ENCODE measurements at places on chromosomes 5 and 9.

GRCh38 chr5:107578051-107578635 lies 92.6 kb downstream of the EFNA5 start:
- DNase-seq = no peak

- DNase-seq = no peak
Observed at GRCh38 chr5:2135833-2136232, 253.1 kb upstream of the IRX4 start.

- no peak for DNase-seq
Observed at GRCh38 chr5:38634568-38635369, 78.3 kb upstream of the LIFR start.

- no peak for DNase-seq
Observed at GRCh38 chr5:65120371-65120967, 351.7 kb downstream of the CWC27 start.

- no peak for DNase-seq
Observed at GRCh38 chr9:112396416-112396815, 16.5 kb downstream of the HSDL2 start.

- peak; percentile 34 for DNase-seq
Observed at GRCh38 chr5:151651997-151652645, 34.6 kb downstream of the SPARC start.

GRCh38 chr5:4230786-4231641 lies 635.4 kb downstream of the IRX1 start:
- no peak for DNase-seq

DNA sequence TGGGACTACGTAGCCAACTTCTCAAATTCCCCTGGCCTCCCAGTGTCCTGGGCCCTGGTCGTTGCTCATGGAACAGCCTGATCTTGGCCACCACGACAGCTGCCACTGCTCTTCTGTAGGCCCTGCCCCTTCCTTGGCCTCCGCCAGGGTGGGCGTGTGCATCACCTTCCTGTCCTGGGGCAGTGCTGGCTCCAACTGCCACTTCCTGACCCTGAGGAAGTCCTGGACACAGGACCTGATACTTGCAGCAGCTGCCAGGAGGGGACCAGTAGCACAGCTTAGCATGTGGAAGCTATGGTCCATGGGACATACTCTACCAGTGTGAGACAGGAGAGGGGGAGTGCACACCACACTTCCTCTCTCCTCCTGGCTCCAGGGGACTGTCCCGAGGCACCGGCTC lies 145.2 kb downstream of the TENT4A start:
- DNase-seq = no peak

- no peak for DNase-seq
Observed at GRCh38 chr9:114374936-114375335, 12.8 kb downstream of the AKNA start.

- no peak for DNase-seq
Observed at GRCh38 chr5:4857761-4858160, 282.4 kb upstream of the ADAMTS16 start.

GRCh38 chr9:130847306-130848217 lies 12.5 kb downstream of the ABL1 start:
- no peak for DNase-seq

DNA sequence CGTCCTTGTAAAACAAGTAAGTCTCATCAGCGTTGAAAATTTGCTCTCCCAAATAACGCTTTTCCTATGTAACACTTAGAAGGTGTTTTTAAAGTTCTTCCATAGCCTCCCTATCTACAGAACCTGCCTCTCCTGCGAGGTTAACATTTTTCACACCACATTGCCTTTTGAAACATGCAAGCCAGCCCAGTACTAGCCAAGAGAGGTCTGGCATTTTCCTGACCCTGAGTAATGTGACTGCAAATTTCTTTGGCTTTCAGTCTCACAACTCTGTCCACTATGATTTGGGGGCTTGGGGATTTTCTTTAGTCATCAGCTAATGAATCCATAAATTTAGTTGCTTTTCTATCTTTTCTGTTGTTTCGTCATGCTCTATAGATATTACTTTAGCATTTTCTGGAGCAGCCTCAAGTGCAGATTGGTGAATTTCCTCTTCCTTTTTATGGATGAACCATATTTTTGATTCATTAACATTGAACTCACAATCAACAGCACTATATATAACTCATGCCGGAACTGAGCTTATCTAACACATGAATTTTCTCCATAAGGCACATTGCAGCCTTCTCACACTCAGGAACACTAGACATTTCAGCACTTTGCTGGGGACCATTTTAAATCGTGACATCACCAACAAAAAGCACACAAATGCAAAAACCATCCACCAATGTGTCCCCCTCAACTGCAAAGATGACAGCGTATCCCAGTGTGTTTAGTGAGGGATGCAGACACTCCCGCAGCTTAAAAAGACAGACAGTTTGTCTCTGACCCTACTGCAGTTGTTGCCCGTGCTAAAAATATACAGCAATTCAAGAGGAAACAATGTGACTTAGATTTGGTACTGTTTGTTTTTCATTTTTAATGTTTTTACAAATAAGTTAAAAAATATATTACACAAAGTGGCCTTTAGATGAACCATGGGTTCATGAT lies 77.2 kb upstream of the SPATA31C2 start:
- no peak for DNase-seq

DNA sequence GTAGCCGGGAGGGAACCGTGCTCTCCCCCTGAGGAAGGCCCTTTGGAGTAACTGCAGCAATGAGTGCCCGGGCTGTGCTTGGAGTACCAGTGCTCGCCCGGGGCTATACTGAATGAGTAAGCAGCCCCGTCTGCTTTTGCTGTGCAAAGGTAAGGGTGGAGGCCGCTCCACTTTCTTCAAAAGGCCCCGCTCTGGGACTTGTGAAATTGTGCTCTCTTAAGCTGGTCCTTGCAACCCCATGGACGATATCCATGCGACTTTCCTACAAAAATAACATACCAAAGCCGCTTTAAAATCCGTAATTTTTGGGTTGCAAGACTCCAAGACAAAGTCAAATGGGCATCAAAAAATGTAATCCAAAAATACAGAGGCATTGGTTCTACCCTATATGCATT lies 578 bp upstream of the TNFAIP8 start:
- DNase-seq = no peak

GRCh38 chr5:82513738-82514137 lies 235.6 kb upstream of the RPS23 start:
- no peak for DNase-seq

DNA sequence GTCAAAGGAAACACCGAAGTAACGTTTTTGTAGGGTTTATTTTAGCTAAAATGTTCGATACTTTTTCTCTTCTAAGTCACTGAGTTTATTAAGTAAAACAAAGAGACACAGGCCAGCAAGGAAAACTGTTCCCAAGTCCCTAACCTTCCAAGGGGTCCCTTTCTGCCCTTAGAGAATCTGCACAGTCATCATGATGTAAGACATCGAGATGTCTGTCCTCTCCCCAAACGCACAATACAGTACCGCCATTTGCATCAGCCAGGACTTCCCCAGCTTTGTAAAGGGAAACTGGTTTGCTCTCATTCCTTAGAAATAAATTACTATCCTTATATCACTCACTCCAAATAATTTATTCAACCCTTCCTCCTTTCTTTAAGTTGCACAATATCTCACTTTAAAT lies 89.3 kb downstream of the MARCHF11 start:
- no peak for DNase-seq

DNA sequence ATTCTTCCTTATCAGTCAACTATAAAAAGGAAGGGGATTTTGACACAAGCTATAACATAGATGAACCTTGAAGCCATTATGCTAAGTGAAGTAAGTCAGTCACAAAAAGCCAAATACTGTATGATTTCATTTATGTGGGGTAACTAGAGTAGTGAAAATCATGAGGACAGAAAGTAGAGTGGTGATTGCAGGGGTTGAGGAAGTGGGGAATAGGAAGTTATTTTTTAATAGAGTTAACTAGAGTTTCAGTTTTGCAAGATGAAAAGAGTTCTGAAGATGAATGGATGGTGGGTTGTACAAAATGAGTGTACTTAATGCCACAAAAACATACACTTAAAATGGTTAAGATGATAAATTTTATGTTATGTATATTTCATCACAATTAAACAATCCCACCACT lies 65.4 kb upstream of the FAM174A start:
- no peak for DNase-seq

DNA sequence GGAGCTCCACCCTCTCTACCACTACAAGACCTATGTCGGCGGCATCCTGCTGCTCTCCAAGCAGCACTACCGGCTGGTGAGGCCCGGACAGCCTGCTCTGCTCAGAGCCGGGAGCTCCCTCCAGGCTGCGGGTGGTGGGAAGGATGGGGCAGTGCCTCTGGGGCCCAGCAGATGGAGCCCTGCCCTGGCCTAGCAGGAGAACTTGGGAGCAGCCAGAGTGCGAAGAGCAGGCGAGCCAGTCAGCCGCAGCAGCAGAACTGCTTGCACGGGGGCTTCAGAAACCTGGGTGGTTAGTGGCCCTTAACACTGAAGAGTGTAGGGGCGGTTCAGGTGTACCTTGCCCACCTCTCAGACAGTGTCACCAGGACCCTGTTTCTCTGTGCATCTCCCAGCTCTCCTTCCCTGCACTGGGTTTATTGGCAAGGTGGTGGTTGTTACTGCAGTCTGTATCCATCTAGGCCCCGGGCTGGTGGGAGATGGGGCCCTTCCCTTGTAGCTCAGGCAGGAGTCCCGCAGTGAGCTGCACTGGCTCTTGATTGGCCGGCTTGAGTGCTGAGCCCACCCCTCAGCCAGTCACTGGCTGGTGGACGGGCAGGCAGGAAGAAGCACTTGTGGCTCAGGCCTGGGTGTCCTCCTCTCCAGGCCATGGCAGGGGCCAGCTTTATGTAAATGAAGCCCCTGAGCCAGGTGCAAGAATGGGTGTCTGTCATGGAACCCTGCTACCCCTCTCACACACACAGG lies 7.7 kb downstream of the B4GALT7 start:
- no peak for DNase-seq

- DNase-seq = no peak
Observed at GRCh38 chr9:76932265-76932664, 26.4 kb upstream of the PRUNE2 start.

Measured in stimulated activated CD8-positive, alpha-beta memory T cell treated with anti-CD3 and anti-CD28 coated beads, Interleukin-15, amount 100 ng/mL, for 1 hour (primary cell).